EH (cell line): ENCODE measurements at places on chromosomes 11 and 22.

DNA sequence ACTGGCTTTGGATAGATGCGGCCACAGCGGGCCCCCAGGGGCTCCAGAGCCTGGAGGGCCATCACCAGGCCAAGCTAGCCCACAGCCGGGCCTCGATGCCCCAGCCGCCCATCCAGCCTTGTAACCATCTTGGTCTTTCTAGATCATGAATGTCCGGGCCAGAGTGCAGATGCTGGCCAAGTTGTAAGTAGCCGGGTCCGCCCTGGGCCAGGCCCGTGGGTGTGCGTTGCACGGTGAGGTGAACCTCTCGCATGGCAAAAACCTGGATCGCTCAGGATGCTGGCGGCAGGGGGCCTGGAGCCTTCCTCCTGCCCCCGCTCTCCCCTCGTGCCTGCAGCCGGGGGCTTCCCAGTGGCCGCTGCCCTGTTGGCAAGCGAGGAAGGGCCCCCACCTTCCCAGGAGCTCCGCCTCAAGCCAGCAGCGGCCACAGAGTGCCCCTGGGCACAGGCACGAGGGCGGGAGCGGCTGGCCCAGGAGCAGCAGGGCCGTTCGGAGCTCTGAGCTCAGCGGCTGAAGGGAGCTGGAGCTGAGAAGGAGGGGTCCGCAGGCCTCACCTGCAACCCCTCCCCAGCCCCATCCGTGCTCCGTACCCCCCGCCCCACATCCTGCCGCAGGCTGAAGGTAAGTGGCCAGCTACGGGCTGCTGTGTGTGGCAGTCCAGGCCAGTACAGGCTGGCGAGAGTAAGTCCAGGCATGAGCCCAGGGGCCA lies 10.9 kb upstream of the MRPL23 start:
- DNase-seq, result no peak

DNA sequence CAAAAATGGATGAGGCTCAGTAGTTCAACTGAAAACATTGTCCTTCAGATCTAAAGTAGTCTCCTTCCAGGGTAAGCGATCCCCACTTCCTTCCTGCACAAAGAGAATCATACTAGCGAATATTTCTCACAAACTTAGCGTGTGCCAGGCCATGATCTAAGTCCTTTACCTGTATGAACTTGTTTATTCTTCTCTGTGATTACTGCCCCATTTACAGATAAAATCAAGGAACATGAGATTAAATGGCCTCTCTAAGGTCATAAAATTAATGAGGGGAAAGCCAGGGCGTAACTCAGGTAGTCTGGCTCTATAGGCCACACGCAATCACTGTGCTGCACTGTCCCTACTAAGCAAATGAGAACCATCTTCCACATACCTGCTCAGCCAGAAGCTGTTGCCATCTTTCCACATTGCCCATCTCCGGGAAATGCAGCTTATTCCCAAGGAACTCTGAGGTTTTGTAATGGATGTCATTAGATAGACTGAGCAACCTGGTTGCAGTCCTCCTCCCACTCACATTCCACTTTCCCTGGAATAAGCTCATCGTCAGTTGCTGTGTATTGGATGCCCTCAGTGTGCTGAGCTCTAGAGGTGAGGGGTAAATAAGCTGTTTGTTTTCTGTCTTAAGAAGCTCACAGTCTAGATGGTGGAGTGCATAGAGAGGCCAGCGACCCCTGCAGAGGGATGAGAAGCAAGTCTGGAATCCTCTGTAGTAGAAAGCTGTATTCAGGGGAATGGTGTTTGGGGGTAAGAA lies 146.3 kb downstream of the SNX19 start:
- DNase-seq, result peak; percentile 14

DNA sequence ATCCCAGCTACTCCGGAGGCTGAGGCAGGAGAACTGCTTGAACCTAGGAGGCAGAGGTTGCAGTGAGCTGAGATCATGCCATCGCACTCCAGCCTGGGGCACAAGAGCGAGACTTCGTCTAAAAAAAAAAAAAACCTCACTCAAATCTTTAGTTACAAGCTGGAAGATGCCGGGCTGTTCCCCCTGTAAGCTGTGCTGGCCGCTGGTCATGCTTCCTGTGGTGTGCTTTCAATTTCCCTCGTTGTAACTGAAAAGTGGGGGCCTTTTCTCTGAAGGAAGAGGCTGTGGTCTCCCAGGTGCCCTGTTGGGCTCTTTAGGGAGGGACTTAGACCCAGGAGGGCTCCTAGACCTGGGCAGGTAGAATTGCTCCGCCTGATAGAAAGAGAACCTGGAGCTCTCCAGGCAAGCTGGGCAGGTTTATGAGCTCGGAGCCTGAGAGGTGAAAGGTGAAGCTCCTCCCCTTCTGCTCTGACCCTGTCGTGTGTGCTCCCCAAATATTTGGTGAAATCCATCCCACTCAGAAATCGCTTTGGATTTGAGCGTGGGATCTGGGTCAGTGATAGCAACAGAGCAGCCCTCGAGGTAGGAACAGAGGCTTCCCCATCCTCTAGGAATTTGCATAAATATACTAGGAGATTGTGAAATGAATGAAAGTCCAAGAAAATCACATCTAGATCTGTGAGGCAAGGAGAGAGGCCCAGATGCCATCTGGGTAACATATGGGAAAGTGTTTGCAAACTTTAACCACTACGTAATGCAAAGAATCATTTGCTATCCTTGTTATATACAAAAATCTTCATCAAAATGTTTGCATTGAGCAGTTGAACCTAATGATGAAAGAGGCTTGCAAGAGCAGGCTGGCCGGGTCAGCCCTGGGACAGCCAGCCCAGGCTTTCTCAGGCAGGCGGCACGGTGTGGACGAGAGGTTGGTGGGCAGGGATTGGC lies 154.3 kb downstream of the FBXO7 start:
- DNase-seq, result peak; percentile 41

DNA sequence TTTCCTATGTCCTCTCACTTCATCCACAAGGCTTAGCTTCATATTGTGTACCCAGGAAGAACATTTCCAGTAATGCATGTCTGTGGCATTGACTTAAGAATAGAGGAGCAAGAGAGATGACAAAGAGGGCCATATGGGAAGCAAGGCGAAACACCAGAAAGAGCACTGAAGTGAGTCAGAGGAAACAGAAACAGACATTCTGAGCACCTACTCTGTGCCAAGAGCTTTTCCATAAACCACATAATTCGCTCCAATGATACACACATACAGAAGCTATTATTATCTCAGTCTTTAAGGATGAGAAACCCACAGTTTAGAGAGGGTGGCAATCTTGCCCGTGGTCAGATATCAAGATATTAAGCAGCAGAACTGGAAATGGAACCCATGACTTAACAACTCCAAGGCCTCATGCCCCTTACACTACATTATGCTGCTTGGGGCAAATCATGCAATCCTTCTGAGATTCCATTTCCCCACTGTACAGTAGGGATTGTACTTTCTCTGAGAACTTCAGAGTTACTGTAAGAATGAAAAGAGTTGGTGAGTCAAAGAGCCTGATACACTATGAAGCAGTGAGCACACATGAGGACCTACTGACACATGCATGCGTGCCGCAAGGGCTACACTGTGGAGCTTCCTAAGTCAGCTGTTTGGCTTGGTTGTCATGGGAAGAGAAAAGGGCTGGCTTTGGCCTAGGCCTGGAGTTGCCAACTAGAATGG lies 126.6 kb downstream of the KCNC1 start:
- peak; percentile 18 for DNase-seq

DNA sequence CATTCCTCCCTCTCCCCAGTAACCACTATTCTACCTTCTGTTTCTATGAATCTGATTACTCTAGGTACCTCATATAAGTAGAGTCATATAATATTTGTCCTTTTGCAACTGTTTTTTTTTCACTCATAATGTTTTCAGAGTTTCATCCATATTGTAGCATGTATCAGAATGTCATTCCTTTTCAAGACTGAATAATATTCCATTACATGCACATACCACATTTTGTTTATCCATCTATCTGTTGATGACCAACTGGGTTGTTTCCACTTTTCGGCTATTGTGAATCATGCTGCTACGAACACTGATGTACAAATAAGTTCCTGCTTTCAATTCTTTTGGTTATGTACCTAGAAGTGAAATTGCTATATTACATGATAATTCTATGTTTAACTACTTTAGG lies 40.7 kb downstream of the MRE11 start:
- no peak for DNase-seq

GRCh38 chr22:39496131-39496838 lies 5.8 kb upstream of the MIEF1 start:
- DNase-seq, result peak; percentile 69

DNA sequence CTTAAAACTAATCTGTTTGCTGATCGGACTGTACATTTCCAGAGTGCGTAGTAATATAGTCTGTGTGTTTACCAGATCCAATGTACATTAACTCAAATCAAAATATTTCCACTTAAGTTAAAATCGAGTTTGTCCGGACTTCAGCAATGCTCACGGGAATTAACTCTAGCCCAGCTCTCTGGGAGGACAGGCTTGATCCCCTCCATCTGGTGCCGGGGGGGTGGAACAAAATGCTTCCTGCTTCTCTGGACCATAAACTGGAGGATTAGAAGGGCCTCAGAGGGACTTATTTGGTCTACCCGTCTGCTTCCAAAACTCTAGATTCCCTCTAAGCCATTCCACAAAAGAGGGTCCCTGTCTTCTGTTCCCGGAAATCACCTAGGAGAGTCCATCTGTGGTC lies 511.2 kb downstream of the BUD13 start:
- DNase-seq, result no peak

- peak; percentile 46 for DNase-seq
Measured at GRCh38 chr11:62574363-62575071, 826 bp upstream of the EEF1G start.

GRCh38 chr22:37511395-37512104 lies 7.7 kb downstream of the CARD10 start:
- DNase-seq, result no peak

DNA sequence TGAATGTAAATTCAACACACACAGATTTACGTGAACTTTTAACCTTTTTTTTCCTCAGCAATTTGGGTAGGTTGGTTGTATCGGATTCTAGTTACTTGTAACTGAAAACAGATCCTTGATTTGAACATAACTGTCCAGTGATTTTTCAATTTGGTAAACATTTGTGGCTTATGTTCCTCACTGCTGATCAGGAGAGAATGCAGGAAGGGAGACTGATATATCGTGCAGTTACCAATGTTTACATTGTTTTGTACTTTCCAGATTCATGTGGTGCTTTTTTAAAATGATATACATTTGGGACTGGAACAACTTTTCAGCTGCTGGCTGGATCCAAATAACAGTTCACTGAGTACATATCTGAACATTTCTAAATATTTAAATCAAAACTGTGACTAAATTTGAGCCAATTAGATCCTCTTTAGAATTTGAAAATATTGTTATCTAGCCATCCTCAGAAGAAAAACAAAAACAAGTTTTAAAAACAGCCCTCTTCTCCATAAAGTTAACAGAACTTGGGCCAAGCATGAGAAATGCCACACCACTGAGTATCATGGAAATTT lies 84.3 kb upstream of the MTMR2 start:
- peak; percentile 33 for DNase-seq

GRCh38 chr22:26904483-26904882 lies 247.1 kb downstream of the MIAT start:
- DNase-seq, result peak; percentile 18

GRCh38 chr11:114354076-114354475 lies 46.2 kb downstream of the C11orf71 start:
- DNase-seq, result peak; percentile 92

GRCh38 chr22:32325811-32326237 lies 31.8 kb upstream of the RFPL3 start:
- DNase-seq, result no peak

DNA sequence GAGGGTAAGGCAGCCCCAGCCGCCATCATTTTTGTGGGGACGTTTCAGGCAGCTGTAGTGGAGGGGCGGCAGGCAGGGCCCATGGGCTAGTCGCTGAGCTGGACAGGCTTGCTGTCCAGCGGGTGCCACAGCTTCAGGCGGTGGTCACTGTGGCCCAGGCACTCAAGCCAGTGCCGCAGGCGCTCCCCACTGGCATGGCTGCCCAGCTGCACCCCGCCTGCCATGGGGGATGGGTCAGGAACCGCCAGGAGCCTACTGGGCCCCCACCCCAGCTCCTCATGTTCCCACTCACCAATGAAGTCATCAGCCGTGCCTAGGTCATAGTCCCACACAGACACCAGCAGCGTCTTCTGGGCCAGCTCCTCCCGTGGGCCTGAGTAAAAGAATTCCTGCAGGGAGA lies 6.0 kb downstream of the NDUFV1 start:
- DNase-seq, result no peak

DNA sequence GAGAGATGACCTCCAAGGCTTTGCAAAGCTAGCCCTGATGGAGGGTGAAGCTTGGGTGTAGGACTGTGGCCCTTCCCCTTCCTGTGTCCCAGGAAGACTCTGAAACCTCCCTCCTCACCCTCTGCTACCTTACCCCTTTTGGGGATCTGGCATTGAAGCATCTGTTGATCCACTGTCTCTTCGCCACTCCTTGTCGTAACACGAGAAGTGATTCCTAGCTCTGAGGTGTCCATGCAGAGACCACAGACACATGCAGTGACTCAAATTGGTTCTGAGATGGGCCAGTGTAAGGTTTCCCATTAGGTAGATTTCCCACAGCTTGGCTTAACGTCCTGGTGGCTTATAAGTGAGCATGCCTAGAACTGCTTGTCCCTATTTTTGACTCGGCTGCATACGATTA lies 101.4 kb downstream of the ZBTB16 start:
- no peak for DNase-seq

GRCh38 chr11:73402834-73403185 lies 26.6 kb downstream of the RELT start:
- DNase-seq, result peak; percentile 44

- DNase-seq, result no peak
Measured at GRCh38 chr11:70643642-70644041, 245.3 kb downstream of the CTTN start.

DNA sequence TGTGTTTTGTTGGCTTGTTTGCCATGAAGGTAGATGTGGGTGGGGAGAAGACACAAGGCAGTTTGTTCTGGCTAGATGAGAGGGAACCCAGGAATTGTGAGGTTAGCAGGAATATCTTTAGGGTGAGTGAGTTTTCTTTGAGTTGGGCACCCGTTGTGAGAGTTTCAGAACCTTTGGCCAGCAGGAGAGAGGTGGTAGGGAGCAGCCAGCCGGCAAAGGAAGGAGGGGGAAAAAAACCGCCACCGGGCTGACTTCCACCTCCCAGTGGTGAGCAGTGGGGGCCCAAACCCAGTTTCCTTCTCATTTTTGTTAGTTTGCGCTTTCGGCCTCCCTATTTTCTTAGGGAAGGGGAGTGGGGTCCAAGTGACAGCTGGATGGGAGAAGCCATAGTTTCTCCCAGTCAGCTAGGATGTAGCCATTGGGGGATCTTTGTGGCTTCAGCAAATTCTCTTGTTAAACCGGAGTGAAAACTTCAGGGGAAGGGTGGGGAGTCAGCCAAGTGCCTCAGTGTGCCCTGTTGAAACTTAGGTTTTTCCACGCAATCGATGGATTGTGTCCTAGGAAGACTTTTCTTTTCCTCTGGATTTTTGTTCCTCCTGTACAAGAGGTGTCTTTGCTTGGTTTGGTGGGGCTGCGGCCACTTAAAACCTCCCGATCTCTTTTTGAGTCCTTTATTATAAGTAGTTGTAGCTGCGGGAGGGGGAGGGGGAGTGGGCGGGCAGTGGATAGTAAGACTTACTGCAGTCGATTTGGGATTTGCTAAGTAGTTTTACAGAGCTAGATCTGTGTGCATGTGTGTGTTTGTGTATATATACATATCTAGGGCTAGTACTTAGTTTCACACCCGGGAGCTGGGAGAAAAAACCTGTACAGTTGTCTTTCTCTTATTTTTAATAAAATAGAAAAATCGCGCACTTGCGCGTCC lies 1.1 kb upstream of the GCAT start:
- peak; percentile 64 for DNase-seq
